ENCODE measurements at places on chromosomes 1 and 21.

GRCh38 chr1:61380561-61380960 is 298.2 kb downstream of the NFIA start:
- no peak for DNase-seq

DNA sequence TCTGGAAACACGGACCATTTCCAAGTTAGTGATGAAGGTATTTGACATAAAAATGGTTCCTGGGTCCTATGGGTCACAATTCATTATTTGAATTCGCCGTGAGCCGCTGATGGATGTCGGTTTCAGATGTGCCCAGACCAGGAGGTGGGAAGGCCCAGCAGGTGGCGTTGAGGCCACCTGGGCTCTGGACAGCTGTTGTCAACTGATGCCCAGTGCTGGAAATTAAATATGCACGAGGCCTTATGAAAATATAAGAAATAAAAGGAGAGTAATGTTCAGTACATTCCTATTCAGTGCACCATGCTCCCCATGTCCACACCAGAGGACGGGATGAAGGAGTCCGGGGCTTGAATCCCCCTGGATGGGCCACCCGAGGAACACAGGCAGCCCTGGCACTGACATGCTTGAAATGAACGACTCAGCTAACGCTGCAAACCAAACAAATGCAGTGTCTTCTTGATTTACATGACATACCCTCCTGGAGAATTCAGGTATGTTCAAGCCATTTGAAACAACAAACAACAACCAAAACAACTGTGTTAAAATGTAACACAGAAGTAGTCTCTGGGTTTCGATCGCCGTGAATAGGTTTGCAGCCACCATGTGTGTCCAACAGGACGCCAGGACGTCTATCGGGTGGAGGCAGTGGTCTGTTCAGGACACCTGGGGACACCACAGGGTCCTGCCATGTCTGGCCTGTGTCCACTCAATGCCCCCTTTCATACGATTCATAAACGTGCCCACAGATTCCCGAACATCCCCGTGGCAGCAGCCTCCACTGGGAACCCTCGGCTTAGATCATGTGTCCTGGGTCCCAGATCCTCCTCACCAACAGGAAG is 6.1 kb downstream of the TFF3 start:
- DNase-seq: no peak

- no peak for DNase-seq
Measured at GRCh38 chr1:172292840-172293239, 127.6 kb upstream of the C1orf105 start.

DNA sequence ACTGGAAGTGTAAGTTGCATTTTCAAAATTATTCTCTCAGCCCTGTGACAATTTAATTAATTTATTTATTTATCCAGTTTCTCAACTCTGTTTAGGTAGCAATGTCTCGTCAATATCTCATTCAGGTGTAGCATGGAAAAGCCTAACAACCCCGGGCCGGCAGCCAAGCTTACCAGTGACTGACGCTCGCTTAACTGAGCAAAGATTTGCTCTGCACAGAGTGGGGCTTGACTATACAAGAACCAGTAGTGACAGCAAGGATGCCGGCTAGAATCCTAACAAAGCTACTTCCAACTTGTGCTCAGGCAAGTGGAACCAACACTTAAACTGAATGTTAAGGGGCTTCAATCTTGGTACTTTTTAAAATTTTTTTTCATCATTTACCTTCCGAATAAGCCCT is 80.9 kb upstream of the ESRRG start:
- no peak for DNase-seq

- DNase-seq: peak; percentile 61
Measured at GRCh38 chr1:22676916-22677583, 24.0 kb downstream of the C1QB start.

DNA sequence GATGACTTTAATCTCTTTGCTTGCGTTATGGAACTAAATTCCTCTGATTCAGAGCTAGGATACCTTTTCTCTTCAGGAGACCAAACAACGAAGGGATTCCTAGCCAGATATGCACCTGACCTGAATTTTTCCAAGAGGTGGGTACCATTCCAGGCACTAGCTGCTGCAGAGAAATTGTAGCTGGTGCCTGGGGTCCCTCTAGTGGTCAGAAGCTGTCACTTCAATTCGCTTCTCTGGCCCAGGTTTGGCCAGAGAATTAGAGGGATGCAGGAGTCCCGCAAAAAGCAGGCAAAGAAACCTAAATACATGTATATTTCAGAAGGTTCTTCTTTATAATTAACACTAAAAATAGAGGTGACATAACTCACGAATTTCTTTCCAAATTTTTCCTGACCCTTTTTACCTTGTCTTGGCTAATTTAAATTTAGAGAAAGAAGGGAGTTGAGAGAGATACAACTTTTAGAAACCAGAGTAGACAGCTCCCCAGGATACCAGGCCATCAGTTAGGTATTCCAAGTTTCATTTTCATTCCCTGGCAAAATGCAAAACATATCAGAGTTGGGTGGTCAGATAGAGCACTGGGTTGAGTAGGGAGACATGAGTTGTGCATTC is 9.6 kb downstream of the ACKR1 start:
- DNase-seq: peak; percentile 46

- DNase-seq: no peak
Measured at GRCh38 chr1:244304156-244304555, 147.6 kb downstream of the ADSS2 start.

GRCh38 chr1:53765657-53766056 is 26.7 kb upstream of the GLIS1 start:
- no peak for DNase-seq

DNA sequence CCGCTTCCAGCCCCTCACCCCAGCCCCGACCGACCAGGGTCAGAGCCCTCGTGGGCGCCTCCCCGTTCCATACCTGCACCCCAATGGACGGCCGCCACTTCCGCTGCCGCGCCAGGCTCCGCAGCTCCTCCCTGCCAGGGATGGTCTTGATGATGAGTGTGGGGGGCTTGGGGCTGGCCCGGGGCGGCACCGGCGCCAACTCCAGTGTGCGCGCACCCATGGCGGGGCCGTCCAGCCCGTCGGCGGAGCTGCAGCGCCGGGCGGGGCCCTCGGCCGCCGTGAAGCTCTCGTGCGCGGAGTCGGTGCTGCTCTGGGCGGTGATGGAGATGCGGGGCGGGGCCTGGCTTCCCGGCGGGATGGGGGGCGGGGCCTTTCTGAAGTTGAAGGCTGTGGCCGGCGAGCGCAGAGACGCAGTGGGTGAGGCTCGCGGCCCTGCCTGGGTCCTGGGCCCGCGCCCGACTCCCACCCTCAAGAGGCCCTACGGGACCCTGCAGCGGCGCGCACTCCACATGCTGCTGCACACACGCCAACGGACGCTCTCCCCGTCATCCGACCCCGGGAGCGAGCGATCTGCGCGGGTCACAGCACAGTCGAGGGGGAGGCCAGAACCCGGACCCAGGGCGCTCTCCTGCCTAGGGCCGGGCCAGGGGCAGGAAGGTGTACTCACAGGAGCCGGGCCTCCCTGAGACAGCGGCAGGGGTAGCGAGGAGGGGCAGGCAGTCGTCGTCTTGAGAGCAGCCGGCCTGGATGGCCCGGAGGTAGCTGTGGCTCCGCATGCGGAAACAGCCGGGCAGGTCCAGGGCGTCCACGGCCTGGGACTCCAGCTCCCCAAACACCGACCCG is 26.1 kb upstream of the SMIM12 start:
- peak; percentile 51 for DNase-seq

DNA sequence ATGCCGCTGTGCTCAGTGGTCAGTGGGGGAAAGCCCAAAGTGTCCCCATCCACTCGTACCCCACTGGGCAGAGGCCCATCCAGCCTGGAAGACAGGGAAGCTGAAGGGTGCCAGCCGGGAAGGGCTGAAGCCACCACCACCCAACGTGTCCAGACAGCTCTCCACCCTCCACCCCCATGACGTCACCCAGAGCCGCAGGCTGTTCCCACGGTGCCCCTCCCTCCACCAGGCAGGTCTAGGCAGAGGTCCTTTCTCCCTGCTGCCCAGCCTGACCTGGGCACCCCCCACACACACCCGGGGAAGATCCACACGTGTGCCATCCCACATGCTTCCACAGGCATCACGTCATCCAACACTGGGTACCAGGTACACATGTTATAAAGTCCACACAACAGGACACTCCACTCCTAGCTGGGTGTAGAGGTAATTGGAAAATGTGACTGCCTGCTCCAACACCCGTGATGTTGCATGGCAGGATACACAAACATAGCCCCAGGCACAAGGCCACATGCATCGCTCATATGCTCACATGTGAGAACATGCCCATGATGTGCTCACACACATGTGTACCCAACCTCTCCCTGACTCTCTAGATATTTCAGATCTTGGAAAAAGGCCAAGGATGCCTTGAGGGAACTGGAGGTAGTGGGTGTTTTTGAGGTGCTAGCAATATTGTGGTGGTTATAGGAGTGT is 5.1 kb upstream of the ARHGAP30 start:
- DNase-seq: no peak

Measured in small intestine (tissue), 16 donors.